ENCODE measurements at places on chromosomes 2 and 18. TPM values are rescaled to one million over a fixed set of nuclear protein-coding genes. Genes with fewer than 3 reads are reported as not detected.

Gene GPR45
- polyA plus RNA-seq = not detected

Gene OTOF
- polyA plus RNA-seq = 0.06 TPM

Gene RBMS1
- polyA plus RNA-seq = 52.0 TPM

Gene FEV
- polyA plus RNA-seq = not detected

Gene C1QL2
- not detected for polyA plus RNA-seq

Gene IL36G
- not detected for polyA plus RNA-seq

Gene REG3G
- not detected for polyA plus RNA-seq

Gene SLC9A4
- polyA plus RNA-seq = not detected

Gene GAREM1
- polyA plus RNA-seq = 0.69 TPM

Gene MYOM1
- polyA plus RNA-seq = 0.08 TPM

Gene UPP2
- not detected for polyA plus RNA-seq

Gene LIMS2
- polyA plus RNA-seq = 55.6 TPM

Gene PRSS56
- not detected for polyA plus RNA-seq

Gene NEURL3
- polyA plus RNA-seq = not detected

Gene SGO2
- polyA plus RNA-seq = 1.3 TPM

Gene ALPP
- not detected for polyA plus RNA-seq

Gene IL36B
- not detected for polyA plus RNA-seq

Gene CLIP4
- 9.2 TPM for polyA plus RNA-seq

Gene PDE1A
- polyA plus RNA-seq = 0.43 TPM

Gene KCNF1
- polyA plus RNA-seq = 0.27 TPM

Gene SLC5A7
- not detected for polyA plus RNA-seq

Gene MYO7B
- polyA plus RNA-seq = 0.17 TPM

Gene OTX1
- polyA plus RNA-seq = not detected

Gene MYO3B
- polyA plus RNA-seq = 0.03 TPM

Gene ANKRD36
- 7.2 TPM for polyA plus RNA-seq

Gene AKAIN1
- polyA plus RNA-seq = not detected

Gene RTP5
- polyA plus RNA-seq = not detected

Gene MREG
- 0.41 TPM for polyA plus RNA-seq

Gene POTEE
- polyA plus RNA-seq = not detected

Gene GALNT3
- polyA plus RNA-seq = 0.25 TPM

Gene DYNAP
- not detected for polyA plus RNA-seq

Gene HRH4
- polyA plus RNA-seq = 0.03 TPM

Gene DNAH7
- polyA plus RNA-seq = 0.15 TPM

Gene NEU4
- polyA plus RNA-seq = not detected

Gene VWA3B
- polyA plus RNA-seq = not detected

Gene CHMP3
- polyA plus RNA-seq = 48.1 TPM

Gene WDR54
- polyA plus RNA-seq = 53.0 TPM

Gene PDE11A
- polyA plus RNA-seq = 0.07 TPM

Gene MEP1B
- not detected for polyA plus RNA-seq
